ENCODE measurements at places on chromosomes 1 and 21.

DNA sequence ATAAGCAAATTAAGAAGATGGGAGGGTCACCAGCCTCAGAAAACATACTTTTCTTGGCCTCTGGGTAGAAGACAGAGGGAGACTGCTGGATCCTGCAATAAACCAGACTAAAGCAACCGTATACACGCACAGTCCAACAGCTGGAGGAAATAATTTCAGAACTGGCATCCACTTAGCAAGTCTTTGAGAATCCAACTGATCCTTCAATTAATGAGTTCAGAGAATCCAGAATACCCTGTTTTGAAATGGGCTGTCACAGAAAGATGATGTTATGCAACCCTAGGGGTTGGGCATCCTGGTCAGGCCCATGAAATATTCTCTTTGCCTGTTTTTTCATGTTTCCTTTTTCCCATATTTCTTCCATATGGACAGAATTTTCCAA is 134.0 kb upstream of the MAGI3 start:
- no peak for DNase-seq

- no peak for DNase-seq
Observed at GRCh38 chr21:45404730-45405270, at the start of gene COL18A1. Gene COL18A1, plus strand, starts transcription at chr21:45405165. Its CDS starts 66 bp downstream, at chr21:45405231.

GRCh38 chr21:46113497-46114176 is 15.7 kb downstream of the COL6A2 start:
- no peak for DNase-seq

GRCh38 chr1:107467286-107467685 is 326.4 kb downstream of the NTNG1 start:
- no peak for DNase-seq

- DNase-seq: no peak
Observed at GRCh38 chr1:160797271-160797709, 1.3 kb downstream of the LY9 start.

- DNase-seq: no peak
Observed at GRCh38 chr1:229171934-229172333, 99.0 kb upstream of the RAB4A start.

GRCh38 chr1:232226197-232226712 is 403.7 kb downstream of the SIPA1L2 start:
- DNase-seq: peak; percentile 21

DNA sequence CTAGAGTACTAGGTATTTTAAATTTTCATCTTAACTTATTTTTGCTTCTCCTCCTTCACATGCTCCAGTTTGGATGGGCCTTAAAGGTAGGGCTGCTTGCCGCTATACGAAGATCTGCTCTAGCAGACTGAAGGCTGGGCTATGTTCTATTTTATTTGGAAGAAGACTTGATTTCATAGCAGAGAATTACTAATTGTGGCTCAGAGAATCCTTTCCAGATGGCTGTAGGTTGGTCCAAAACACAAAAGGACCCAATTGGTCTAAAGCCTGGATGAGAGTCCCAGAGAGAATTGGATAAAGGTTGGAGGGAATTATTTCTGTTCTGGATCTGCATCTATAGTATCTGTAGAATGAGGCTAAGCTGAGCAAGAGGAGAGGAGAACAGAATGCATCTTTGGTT is 719.4 kb upstream of the PTBP2 start:
- no peak for DNase-seq

DNA sequence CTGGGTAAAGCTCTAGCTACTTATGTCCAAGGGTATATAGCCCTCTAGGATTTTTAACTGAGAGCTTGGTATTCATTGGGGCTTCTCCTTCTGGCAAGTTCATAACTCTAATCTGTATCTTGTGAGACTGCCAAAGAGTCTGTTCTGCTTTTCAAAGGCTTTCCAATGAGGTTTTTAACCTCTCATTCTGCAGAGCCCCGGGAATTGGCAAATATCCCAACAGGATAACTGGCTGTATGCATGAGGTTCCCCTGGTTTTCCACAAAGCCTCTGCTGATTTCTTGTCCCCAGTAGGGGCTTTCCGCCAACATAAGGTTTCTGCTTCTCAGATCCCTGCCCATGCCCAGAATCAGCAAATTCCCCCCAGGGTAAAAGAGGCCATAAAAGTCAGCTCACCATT is 40.9 kb downstream of the RPL5 start:
- no peak for DNase-seq

DNA sequence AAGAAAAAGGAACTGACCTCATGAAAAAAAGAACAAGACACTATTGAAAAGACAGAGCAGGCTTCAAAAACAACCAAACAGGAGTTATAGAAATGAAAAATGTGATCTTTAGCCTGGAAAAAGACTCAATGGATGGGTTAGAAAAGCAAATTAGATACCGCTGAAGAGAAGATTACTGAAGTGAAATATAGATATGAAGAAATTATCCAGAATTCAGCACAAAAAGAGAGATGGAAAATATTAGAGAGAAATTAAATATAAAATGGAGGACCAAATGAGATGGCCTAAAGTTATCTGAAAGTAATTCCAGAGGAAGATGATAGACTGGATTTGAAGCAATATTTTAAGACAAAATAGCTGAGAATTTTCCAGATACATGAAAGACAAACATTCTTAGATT is 63.0 kb downstream of the SLC37A1 start:
- no peak for DNase-seq

DNA sequence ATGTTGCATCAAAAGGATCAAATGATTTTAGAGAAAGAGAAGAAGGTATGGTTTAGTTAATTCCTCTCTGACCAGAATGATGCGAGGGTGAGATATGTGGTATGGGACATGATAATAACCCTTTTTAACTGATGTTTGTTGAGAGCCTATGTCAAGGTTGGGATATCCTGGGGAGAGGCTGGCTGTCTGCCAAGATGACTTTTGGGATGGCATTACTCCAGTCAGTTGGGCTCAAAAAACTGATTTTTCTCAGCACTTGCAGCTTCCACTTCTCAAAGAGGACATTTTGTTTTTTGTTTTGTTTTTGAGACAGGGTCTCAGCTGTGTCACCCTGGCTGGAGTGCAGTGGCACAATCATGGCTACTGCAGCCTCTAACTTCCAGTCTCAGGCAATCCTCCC is 17.7 kb upstream of the STX12 start:
- no peak for DNase-seq

GRCh38 chr1:152179566-152179965 is 20.5 kb upstream of the RPTN start:
- no peak for DNase-seq

- DNase-seq: no peak
Observed at GRCh38 chr1:3022976-3023375, 1.7 kb downstream of the ACTRT2 start.

- no peak for DNase-seq
Observed at GRCh38 chr1:101314244-101314643, 77.4 kb downstream of the S1PR1 start.

- DNase-seq: no peak
Observed at GRCh38 chr1:160117709-160118183, 2.2 kb downstream of the ATP1A2 start.

GRCh38 chr1:230501849-230502248 is 75.7 kb upstream of the PGBD5 start:
- DNase-seq: no peak
